ENCODE measurements at places on chromosomes 6 and 20. TPM values are rescaled to one million over a fixed set of nuclear protein-coding genes. Genes with fewer than 3 reads are reported as not detected.

DNA sequence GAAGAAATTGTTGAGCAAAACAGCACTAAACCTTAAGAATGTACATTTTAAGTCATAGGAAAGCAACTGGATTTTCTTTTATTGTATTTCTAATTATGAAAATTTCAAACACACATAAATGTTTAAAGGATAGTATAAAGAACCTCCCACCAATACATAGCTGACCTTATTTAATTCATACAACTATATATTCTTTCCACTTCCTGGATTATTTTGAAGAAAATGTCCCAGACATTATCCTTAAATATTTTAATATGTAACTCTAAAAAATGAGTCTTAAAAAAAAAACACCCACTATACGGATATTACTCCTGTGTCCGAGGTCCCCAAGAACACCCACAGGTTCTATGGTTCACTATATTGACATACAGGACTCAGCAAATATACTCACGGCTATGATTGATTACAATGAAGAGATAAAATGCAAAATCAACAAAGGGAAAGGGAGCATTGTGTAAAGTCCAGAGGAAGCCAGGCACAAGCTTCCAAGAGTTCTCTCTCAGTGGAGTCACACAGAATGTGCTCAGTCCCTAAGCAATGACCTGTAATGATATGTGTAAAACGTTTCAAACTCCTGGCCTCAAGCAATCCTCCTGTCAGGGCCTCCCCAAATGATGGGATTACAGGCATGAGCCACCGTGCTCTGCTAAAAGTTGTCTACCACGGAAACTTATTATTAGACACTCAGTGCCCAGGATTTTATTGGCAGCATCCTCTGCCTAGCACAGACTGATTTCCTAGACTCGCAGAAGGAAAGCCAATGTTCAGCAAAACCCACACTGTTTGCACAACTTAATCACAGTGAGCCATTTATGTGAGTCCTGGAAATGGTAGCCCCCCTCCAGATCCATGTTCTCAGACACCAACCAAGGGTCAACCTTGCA, 23.2 kb downstream of the GLYATL3 start:
- DNase-seq: no peak

GRCh38 chr20:14992153-14992552, 654.7 kb upstream of the FLRT3 start:
- DNase-seq: no peak

DNA sequence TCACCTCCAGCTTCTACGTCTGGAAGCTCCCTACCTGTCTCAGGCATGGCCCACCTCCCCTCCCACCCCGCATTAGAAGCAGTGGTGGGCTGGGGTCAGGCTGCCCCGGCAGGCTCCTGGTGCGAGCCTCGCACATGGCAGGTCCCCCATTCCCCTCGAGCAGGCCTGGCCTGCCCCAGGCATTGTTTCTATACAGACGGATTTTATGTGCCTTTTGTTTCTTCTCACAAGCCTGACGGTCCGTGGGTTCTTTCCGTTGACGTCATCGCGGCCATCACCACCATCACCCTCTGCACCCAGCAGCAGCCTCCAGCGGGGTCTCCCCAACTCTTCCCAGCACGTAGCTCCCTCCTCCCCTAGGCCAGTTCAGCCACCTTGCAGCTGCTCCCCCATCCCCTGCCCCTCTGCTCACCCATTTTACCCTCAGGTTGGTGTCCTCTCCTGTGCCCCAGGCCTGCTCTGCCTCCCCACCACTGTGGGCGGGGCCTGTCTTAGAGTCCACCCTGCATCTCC, 4.6 kb downstream of the CST7 start:
- no peak for DNase-seq

GRCh38 chr6:31568537-31568961, 3.5 kb upstream of the LTA start:
- DNase-seq: no peak

The DEFB121 gene
- polyA plus RNA-seq: not detected

The EDN1 gene
- 5.1 TPM for polyA plus RNA-seq

The MUCL3 gene
- 0.08 TPM for polyA plus RNA-seq

DNA sequence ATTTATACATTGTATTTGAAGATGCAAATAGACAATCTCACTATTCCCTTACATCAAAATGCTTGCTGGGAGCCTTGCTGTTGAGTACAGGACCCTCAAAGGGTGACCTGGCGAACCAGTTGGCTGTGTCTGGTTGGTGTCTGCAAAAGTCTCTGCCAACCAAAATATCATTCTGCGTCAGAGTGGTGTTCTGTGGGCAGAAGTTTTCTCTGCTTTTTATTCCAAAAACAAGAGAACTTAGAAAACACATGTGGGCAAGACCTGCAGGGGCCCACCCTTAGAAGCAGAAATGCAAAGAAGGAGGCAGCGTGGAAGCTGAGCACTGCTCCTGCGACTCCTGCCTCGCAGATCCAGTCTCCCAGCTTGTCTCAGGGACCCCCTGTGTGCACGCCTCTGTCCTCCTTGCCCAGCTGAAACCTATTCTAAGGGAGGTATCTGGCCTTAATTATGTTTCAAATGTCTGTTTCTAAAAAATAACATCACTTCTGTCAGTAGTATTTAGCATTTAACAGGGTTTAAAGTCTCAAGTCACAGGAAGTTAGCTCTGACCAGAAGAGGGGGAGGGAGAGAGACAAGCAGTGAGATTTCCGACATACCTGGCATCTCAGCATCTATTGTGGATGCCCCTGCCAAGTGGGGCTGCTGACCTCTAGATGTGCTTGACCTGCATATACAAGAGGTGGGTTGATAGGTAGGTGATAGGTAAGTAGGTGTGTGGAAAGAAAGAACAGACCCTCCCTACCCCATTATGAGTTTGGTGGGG, 101.3 kb downstream of the SASH1 start:
- no peak for DNase-seq

The RAB44 gene
- polyA plus RNA-seq: 0.08 TPM

GRCh38 chr6:2767657-2768524, 2.7 kb downstream of the WRNIP1 start:
- no peak for DNase-seq

DNA sequence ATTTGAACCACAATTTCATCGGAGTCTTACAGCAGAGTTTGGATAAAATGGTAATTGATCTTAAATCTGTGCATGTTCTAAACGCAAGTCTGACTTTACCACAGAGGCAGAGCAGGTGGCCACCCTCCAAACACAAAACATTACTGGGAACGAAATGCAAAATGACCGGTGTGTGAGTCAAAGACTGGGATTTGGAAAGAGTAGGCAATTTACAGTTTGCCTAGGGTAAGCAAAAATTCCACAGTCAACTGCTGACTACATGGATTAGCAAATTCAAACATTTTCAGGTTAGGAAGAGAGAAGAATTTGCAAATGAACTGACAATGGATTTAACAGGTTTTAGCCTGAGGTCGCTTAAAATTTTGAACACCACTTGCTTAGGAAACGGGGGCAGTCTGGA, 444.4 kb downstream of the HDGFL1 start:
- no peak for DNase-seq

The BTN1A1 gene
- polyA plus RNA-seq: 0.14 TPM

The TRIM15 gene
- polyA plus RNA-seq: 0.16 TPM

DNA sequence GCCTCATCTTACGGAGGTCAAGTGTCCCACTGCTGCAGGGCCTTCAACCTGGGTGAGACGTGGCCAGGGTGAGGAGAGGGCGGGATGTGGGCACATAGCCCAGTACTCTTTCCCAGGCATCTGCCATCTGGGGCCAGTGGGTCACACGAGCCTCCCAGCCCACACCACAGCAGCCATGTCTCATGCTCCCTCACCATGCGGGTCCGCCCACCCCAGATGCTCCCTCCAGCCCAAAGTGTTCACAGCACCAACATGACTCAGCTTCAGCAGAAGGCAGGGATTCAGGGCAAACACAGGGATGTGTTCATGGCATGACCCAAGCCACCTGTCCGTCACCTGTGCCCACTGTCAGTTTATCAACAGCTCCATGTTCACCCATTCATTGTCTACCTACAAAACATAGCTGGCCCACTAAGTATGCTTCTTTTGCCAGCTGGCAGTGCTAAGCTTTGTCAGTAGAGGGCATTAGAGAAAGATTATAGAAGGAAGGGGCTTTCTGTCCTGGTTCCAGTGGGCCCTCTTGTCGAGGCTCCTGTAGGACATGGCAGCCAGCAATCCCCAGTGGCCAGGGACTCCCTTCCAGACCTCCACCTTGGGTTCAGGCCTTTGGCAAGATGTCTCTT, 109.2 kb downstream of the FOXF2 start:
- no peak for DNase-seq

- no peak for DNase-seq
Measured at GRCh38 chr6:11639376-11640235, 102.1 kb downstream of the TMEM170B start.

- no peak for DNase-seq
Measured at GRCh38 chr6:38179794-38180430, 360.4 kb downstream of the ZFAND3 start.

The SRC gene
- 70.5 TPM for polyA plus RNA-seq

GRCh38 chr6:71371559-71371958, 82.9 kb downstream of the OGFRL1 start:
- DNase-seq: no peak

DNA sequence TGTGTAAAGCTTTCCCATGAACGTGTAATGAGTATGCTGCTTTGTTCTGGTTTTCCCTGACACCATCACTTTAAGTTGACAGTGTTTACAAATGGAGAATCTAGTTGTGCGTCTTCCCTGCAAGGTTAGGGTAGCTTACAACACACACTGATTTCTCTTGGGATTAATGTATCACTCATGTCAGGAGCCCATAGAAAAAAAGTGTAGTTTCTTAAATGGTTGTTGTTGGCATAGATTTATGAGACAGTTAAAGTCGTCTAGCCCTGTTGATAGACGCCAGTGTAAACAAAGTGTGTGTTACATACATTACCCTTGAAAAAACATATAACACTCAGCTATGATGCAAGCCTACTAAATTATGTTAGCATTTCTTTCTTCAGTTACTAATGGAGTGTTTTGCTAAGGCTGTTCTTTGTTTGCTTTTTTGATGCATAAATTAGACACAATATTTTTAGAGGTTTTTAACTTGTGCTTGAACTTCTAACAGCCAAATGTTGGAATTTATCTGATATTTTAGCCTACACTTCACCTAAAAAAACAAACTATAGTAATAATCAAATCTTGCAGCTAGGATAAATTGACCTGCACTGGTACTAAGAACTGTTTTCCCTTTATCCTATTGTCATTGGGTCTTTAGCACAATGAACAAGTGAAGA, 88.6 kb downstream of the RNF217 start:
- DNase-seq: peak; percentile 21

GRCh38 chr20:22447447-22447778, 137.0 kb downstream of the FOXA2 start:
- no peak for DNase-seq

- DNase-seq: no peak
Measured at GRCh38 chr6:132445201-132445951, 44.1 kb upstream of the MOXD1 start.

The UBD gene
- 0.52 TPM for polyA plus RNA-seq

- DNase-seq: no peak
Measured at GRCh38 chr20:15942130-15942529, 631.1 kb downstream of the KIF16B start.

DNA sequence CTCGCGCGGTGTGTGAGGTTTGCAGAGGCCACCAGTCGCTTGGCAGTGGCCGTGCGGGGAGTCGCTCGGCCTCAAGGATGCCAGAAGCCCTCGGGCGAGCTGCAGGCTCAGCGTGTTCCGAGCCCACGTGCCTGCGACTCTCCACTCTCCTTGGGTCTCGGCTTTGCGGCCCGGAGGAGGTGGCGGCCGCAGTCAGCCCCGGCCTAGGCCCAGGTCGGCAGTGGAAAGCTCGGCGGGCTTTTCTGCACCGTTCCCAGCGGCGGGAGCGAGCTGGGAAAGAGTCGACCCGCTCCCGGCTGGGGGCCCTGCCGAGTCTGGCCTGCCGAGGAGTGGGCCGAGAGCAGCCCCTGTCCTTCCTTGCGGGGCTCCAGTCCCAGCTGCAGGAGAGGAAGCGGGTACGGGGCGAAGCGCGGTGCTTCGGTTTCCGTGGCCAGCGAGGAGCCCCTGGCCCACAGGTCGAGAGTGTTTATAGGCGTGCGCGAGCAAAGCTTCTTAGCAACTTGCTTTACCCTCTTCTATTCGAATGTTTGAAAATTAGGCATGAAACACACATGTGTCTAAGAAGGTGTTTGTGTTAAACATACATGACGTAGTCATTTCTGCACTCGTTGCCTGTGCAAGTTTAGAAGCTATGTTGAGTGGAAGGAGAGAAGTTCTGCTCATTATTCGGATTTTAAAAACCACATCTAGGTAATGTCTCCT, 5.6 kb downstream of the FOXC1 start:
- no peak for DNase-seq

DNA sequence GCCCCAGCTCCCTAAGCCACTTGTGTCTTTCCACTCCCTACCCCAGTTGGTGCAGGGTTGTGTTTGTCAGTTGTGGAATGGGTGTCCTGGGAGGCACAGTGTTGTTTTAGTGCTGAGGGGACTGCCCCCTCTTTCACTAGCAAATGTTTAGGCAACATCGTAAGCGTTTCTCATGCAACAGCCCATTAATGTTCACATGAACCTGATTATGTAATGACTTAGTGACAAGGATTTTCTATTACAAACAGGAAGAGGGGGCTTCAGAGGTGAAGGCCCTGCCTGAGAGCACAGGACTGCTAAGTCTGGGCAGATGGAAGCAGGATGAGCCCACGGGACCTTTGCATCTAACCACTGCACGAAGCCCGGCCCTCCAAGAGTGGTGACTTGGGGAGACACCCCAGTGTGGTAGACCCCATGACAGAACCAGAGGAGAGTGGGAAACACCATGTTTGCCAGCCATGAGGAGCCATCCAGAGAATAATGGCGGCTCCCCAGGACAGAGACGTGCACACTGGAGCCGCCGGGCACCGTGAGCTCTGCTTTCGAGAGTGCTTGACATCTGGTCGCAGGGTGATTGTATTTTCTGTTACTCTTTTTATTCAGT, 339.7 kb downstream of the THBS2 start:
- no peak for DNase-seq

DNA sequence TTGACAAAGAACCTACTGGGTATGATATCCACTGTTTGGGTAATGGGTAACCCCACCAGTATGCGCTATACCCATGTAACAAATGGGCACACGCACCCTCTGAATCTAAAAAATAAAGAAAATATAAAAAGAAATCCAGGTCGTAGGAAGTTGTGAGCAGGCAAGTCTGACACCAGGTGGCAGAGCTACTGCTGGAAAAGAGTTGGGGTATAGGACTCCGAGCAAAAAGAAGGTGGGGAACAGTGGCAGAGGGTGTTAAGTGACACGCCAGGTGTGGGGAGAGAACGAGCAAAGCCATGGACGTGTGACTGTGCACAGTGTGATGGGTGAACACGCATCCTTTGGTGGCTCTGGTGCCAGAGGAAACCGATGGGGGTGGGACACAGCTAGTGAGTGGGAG, 46.7 kb downstream of the NOX3 start:
- no peak for DNase-seq

DNA sequence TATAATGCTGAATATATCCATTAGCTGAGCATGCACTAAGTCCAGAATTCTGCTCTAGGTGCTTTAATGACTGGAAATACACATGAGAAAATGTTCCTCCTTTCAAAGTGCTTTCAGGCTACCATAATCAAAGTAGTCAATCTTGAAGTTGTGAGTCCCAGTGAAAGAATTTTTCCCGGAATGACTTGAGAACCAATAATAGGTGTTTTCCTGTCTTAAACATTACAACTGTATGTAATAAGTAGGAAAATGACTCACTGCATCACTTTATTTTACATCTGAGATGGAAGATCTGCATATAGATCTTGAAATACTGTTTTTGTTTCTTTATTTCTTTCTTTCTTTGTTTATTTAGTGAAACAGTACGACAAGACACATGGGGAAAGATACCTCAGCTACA, 437.4 kb upstream of the JAG1 start:
- no peak for DNase-seq

The SEC63 gene
- 119 TPM for polyA plus RNA-seq
